ENCODE measurements at places on chromosomes 7 and 10.

DNA sequence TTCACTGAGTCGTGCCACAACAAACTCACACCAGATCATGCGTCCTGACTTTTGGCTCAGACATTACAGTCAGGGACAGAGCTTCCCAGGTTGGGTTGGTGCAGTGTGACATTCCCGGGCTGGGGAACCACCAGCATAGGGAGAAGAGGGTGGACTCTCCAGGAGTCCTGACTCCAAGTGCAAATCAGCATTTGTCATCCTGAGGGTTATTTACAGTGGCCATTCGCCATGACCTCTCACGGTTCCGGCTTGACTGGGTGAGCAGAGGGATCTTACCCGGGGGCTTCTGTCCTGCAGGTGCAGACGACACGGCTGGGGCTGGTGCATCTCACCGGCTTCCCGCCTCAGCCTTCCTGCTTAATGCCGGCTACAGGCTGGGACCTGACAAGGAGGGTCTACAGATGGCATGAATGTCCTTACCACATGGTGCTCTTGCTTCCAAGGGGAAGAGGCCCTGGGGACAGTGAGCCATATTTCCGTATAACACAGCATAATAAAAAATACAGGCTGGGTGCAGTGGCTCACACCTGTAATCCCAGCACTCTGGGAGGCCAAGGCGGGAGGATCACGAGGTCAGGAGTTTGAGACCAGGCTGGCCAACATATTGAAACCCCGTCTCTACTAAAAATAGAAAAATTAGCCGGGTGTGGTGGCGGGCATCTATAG is 12.5 kb upstream of the INTS1 start:
- DNase-seq, result no peak

- no peak for DNase-seq
Measured at GRCh38 chr10:67262675-67263074, 336.8 kb downstream of the LRRTM3 start.

DNA sequence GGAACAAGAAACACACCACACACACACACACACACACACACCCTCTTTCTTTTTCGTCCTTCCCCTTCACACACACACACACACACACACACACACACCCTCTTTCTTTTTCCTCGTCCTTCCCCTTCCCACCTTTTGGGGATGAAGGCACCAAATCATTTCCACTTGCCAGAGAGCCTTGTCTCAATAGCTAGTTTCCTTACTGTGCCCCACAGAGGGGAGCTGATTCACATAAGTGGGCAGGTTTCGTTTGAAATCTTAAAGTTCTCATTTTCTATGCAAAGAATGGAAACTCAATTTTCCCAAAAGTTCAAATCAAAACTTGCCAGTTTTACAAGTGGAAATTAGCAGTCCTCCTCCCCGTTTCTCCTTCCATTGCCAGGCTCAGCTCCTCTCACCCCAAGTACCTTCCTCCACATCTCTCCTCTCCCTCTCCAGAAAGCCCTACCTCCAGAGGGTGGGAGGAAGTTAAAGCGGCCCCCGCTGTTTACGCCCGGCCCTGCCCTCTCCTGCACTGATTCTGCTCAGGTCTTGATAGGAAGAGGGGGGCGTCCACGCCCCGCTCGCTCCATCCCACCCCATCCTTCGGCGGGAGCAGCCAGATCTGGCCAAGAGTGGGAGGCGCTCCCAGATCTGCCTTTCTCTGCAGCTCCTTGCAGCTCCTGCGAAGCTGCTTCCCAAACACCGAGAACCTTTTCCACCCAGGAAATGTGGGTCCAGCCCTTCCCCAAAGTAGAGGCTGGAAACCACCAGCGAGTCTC is 1.3 kb downstream of the CTTNBP2 start:
- peak; percentile 74 for DNase-seq

DNA sequence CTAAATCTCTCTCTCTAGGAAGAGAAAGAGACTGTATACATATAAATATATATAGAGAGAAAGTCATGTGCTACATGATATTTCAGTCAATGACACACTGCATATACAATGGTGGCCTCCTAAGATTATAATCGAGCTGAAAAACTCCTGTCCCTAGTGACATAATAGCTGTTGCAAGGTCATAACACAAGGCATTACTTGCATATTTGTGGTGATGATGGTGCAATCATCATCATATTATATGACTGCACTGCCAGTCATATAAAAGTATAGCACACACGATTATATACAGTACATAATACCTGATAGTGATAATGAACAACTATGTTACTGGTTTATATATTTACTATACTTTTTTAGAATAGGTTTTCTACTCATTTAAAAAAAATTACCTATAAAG is 316.7 kb downstream of the FGFR2 start:
- DNase-seq, result no peak

DNA sequence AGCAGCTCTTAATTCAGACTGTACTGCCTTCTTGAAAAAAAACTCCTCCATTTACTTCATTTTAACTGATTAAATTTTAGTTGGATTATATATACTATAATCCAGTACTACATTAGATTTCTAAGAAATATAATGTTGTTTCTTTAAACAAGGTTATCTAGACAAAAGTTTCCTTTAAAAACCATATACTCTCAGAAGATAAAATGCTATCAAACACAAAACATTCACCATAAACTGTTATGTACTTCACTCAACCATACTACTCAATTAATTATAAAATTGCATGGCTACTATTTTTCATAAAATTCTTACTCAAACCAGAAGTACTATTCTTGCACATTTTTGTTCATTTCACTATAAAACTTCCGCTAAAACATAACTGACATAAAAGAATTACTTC is 12.7 kb downstream of the GPR22 start:
- DNase-seq, result no peak

- no peak for DNase-seq
Measured at GRCh38 chr10:4217187-4217586, 432.2 kb upstream of the KLF6 start.

DNA sequence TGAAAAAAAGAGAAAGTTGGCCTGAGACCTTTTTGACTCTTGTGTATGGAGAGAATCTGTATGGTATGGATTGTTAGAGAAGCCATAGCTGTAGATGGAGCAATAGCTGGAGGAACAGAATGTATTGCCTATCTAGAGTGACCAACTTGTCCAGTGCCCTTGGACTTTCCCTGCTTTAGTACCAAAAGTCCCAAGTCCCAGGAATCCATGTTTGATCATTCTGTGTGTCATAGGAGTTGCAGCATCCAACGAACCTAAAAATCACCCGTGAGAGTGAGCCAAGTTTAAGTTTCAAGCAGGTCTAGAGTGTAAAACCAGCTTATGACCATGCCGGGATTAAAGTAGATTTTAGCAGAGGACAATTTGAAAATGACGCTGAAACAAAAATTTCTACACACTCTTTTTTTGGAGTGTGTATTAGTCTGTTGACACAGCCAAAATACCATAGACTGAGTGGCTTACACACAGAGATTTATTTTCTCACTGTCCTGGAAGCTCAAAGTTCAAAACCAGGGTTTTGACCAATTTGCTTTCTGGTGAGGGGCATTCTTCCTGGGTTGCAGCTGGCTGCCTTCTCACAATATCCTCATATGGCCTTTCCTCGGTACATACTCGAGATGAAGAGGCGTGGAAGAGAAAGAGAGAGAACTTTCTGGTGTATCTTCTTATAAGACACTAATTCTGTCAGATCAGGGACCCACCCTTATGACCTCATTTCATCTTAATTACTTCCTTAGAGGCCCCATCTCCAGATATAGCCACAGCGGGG is 36.9 kb upstream of the ZNF518A start:
- no peak for DNase-seq

GRCh38 chr10:130745821-130746220 is 565.7 kb downstream of the TCERG1L start:
- DNase-seq, result no peak

DNA sequence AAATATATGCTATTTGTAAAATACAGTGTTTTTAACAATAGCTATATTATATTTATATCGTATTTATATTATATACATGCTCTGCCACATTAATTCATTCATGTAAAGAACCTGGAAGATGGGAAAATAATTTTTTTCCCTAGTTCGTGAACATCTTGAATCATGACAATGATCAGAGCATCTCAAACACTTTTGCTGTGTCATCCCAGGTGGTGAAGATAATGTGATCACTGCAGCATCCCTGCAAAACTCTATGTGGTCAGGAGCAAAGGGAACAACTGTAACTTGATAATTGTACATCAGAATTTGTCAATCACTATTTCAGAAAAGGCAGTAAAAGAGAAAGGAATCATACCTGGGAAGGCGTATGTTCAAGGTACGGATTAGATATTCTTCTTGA is 39.3 kb downstream of the RAPGEF5 start:
- DNase-seq, result no peak

DNA sequence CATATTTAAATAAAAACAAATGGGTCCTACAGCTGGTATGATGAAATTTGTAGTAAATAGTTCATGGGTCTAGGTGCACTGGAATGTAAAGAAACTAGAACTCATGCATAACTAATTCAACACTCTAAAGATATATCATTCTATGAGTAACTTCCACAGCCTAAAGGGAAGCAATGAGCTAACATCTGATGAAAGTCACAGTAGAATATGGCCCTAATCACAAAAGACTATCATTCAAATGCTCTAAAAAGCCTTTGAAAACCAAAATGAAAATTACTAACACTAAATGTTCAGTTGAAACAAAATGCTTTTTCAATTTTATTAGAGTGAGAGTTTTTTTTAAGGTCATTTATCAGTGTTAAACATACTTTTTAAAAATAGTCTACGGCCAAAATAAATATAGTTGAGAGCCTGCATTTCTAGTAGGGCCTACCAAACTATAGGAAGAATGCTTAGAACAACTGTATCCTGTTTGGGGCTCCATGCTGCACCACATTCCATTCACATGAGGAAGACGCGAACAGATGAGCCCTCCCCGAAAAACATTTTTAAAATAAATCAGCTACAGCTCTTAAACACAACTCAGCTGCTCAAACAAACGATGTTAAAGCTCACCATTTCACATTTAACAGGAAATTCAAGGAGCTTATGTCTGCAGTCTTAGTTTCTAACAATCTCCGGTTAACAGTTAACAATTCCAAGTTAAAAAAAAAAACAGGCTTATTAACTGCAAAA is 134.5 kb downstream of the NRBF2 start:
- peak; percentile 43 for DNase-seq

DNA sequence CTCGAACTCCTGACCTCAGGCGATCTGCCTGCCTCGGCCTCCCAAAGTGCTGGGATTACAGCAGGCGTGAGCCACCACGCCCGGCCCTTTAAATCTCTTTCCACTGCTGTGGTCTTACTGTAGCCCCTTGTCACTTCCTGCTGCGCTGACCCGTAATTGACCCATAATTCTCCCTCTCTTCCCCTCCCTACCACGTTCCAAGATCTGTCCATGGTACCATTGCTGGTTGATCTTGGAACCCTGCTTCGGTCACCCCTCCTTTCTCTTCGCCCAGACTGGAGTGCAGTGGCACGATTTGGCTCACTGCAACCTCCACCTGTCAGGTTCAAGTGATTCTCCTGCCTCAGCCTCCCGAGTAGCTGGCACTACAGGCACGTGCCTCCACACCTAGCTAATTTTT is 6.5 kb downstream of the POR start:
- DNase-seq, result no peak

GRCh38 chr10:28680358-28680752 is 3.0 kb downstream of the BAMBI start:
- no peak for DNase-seq

DNA sequence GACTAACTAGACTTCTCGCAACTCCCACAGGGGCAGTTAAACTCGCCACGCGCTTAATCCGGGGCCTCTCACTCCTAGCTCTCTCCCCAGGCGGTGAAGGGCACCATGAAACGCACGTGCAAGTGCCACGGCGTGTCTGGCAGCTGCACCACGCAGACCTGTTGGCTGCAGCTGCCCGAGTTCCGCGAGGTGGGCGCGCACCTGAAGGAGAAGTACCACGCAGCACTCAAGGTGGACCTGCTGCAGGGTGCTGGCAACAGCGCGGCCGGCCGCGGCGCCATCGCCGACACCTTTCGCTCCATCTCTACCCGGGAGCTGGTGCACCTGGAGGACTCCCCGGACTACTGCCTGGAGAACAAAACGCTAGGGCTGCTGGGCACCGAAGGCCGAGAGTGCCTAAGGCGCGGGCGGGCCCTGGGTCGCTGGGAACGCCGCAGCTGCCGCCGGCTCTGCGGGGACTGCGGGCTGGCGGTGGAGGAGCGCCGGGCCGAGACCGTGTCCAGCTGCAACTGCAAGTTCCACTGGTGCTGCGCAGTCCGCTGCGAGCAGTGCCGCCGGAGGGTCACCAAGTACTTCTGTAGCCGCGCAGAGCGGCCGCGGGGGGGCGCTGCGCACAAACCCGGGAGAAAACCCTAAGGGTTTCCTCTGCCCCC is 19.5 kb downstream of the WNT8B start:
- peak; percentile 89 for DNase-seq

GRCh38 chr7:73820013-73820412 is 10.8 kb upstream of the CLDN4 start:
- no peak for DNase-seq

- DNase-seq, result no peak
Measured at GRCh38 chr10:58367069-58367468, 18.1 kb upstream of the TFAM start.

DNA sequence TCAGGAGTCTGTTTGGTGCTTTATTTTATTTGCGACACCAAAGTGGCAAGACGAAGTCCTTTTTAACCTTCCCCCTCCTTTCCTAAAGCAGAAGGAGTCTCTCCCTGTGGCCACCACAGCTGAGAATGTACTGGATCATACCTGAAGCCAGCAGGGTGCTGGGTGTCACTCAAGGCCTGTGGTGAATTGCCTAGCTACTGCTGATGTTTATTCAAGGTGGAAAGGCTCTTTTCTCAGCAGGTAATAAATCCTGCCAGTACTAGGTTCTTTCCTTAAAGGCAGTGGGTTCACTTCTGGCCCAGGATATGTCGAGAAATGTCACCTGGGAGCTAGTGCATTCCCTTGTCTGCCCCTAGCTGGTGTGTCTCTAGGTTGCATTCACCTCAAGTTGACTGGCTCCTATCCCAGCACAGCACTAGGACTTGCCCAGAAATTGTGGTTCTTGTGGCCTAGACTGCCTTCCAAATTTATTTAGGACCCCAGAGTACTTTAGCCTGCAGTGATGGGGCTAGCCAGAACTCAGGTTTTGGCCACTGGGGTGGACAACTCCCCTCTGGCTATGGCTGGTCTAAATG is 60.8 kb upstream of the FAM3C start:
- no peak for DNase-seq

GRCh38 chr10:117819304-117819703 is 227.4 kb downstream of the RAB11FIP2 start:
- no peak for DNase-seq

DNA sequence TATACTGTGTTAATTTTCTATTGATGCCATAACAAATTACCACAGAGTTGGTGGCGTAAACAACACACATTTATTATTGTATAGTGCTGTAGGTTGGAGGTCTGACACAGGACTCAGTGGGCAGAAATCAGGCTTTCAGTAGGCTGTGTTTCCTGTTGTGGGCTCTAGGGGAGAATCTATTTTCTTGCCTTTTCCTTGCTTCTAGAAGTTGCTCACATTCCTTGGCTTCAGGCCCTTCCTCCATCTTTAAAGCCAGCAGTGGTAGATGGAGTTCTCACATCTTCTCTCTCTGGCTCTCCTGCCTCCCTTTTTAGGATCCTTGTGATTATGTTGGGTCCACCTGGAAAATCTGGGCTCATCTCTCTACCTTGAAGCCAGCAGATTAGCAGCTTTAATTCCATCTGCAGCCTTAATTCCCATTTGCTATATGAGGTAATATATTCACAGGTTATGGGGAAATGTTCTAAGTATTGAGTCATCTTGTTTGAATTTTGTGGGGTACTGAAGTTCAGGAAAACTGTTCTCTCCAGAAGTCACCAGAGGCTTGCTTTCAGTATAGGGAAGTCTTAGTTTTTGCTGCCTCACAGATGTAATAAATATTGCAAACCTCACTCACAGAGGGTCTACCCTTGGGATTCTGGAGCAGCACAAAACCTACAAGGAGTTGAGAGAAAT is 38.9 kb downstream of the CCNY start:
- no peak for DNase-seq

Measured in neural progenitor cell (in vitro differentiated cells).